ENCODE measurements at places on chromosomes 5 and 9.

DNA sequence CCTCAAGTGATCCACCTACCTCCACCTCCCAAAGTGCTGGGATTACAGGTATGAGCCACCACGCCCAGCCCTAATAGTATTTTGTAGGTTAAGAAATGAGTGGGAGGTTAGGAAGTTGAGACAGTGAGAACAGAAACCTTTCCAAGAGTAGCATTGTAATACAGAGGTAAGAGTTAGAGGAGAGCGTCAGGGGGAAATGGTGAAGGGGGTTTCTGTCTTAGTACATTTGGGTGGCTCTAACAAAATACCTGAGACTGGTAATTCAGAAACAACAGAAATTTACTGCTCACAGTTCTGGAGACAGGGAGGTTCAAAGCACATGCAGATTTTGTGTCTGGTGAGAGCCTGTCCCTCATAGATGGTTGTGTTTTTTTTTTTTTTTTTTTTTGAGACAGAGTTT, 18.8 kb downstream of the SMIM3 start:
- DNase-seq, result no peak

DNA sequence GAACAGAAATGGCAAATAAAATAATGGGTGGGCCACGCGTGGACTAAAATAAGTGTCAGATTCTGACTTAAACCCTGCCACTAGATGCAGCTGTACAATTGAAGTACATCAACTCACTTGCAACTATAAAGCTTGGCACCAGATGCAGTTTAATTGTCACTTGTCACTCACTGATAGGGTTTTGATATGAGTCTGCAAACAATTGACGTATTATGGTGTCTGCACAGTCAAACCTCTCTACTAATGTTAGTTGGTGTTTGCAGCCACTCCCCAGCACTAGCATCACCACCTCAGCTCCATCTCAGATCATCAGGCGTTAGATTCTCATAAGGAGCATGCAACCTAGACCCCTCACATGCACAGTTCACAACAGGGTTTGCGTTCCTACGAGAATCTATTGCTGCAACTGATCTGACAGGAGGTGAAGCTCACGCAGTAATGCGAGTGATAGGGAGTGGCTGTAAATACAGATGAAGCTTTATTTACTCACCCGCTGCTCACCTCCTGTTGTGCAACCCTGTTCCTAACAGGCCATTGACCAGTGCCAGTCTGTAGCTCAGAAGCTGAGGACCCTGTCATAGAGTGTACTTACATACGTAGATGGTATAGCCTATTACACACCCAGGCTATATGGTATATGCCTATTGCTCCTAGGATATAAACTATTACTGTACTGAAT, 72.1 kb upstream of the SEMA6A start:
- DNase-seq, result no peak

DNA sequence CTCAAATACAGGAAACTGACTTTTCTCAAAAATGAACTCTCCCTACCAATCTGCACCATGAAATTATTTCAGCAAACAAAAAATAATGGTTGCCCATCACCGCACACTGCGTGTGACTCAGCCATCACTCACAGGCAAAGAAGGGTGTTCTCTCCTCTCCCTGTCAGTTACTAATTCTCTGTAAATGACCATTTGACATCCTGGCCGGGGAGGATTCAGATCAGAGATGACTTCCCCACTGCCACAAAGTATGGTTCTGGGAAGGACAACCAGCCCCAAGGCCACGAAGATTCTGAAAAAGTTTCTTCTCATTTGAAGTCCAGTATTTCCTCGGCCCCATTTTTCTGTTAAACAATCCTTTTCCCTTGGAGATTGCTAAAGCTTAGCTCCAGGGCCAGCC, 199.4 kb downstream of the AUH start:
- peak; percentile 39 for DNase-seq

GRCh38 chr9:32644698-32645097, 9.2 kb upstream of the TAF1L start:
- DNase-seq, result no peak

DNA sequence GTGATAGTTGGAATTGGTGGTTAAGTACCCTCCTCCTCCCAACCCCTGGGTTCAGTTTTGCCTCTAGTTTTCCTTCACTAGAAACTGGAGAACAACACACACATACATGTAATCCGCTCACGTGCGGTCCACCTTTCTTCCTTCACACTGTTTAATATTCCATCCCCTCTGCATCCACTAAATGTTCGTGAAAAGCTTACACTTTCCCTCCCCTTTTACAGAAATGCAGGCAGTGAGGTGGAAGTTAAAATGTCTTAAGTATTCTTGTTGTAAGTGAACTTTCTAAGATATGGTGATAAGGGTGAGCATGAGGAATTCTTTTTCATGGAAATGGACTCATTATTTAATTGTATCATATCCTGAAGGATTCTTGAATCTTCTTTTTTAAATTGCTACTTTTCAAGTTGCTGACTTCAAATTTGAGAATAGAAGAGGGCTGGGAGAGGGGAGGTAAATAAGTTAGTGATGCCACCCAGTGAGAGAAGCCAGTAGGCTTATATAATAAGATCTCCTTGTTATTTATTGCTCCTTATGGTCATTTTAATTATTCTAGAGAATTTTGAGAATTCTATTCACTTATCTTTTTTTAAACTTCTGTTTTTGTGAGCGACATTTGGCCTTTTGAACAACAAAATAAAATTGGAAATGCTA, 90.2 kb downstream of the TLE4 start:
- DNase-seq, result no peak

DNA sequence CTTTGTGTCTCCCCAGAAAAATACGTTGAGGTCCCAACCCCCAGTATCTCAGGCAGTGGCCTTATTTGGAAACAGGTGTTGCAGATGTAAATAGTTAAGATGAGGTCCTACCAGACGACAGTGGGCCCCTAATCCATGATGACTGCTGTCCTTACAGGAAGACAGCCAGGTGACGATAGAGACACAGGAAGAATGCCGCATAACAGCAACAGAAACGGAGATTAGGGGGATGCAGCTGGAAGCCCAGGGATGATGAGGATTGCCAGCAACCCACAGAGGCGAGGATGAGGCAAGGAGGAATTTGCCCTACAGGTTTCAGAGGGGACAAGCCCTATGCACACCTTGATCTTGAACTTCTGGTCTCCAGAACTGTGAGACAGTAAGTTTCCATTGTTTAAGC, 46.5 kb downstream of the ROPN1L start:
- no peak for DNase-seq

- no peak for DNase-seq
Observed at GRCh38 chr9:98875536-98875935, 68.1 kb downstream of the GALNT12 start.

DNA sequence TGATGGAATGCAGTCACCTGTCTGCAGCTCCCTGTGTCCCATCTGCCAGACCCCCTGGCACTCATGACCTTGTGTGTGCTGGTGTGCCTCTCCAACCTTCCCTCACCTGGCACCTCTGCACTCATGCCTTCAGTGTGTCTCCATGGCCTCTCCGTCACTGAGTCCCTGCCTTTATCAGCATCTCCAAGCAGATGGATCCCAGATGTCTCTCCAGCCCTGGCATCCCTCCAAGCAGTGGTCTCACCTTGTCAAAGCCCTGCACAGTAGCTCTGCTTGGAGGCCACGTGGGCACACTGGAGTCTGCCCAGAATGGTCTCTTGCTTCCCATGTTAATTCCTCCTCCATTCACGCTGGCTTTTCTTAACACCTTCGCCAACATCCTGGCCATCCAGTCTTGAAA, 84.8 kb downstream of the DAP start:
- no peak for DNase-seq

- DNase-seq, result no peak
Observed at GRCh38 chr5:115657125-115657880, 31.5 kb upstream of the TMED7 start.

- DNase-seq, result peak; percentile 81
Observed at GRCh38 chr9:100322954-100323536, 29.7 kb downstream of the TEX10 start.

DNA sequence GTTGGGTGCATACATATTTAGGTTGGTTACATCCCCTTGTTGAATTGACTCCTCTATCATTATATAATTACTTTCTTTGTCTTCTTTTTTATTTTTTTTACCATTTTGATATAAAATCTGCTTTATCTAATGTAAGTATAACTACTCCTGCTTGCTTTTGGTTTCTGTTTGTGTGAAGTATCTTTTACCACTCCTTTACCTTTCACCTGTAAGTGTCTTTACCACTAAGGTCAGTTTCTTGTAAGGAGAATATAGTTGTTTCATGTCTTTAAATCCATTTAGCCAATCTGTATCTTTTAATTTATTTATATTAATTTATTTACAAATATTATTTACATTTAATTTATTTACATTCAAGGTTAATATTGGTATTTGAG, 33.0 kb downstream of the INSL4 start:
- no peak for DNase-seq

GRCh38 chr9:75975071-75975470, 84.6 kb downstream of the PCSK5 start:
- no peak for DNase-seq

DNA sequence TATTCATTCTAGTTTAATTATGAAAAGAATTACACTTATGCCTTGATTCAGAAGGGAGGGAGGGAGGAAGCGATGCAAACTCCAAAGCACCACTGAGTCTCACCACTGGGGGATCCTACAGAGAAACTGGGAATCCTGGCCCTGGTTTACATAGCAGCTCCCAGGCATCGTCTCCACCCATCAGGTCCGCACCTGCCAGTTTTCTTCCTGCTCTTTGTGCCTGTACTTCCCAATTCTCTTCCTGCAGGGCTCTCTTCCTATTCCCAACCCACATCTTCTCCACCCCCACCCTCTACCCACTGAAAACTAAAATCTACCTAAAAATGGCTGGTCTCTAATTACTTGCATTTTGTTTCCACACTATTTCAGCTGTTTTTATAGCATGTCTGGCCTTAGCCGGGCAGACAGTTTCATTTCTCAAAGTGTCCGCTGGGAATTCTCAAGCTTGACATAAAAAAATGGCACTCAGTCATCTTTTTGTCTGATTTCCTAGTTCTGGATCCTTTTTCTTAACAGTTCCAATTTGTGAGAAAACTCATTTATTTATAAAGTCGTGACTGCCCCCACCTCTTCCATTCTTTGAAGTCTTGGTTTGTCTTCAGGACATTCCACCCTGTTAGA, 1.6 kb upstream of the TNIP1 start:
- DNase-seq, result peak; percentile 50

GRCh38 chr9:122387536-122387935, 16.7 kb downstream of the PTGS1 start:
- DNase-seq, result no peak

- DNase-seq, result peak; percentile 15
Observed at GRCh38 chr9:20732118-20732517, 48.1 kb downstream of the FOCAD start.

DNA sequence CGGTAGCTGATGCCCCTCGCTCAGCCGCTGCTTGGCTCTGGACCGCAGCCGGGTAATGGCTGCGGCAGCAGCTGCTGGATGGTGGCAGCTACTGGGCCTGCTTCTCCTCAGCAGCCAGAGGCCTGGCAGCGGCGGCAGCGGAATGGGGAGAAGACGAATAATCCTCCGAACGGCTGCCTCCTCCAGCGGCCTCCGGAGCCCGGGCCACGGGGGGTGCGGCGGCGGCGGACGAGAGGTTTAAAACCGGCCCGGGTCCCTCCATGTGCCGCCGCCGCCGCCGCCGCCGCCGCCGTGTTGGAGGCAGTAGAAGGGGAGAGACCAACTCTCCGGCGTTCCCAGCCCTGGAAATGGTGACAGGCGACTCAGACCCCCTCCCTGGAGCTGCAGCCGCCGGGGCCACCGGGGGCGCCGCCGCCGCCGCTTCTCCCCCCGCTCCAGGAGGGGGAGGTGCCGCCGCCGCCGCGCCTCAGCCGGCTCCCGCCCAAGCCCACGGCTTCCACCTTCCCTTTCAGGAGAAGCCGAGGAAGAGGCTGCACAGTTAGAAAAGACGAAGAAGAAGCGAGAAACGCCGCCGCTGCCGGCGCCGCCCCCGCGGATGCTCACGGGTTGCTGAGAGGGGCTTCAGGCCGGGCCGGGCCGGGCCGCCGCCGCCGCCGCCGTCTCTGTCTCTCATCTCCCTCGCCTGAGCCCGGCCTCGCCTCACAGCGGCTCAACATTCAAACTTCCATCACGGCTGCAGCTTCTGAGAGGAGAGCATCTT, 118.4 kb upstream of the PRSS3 start:
- DNase-seq, result peak; percentile 74

DNA sequence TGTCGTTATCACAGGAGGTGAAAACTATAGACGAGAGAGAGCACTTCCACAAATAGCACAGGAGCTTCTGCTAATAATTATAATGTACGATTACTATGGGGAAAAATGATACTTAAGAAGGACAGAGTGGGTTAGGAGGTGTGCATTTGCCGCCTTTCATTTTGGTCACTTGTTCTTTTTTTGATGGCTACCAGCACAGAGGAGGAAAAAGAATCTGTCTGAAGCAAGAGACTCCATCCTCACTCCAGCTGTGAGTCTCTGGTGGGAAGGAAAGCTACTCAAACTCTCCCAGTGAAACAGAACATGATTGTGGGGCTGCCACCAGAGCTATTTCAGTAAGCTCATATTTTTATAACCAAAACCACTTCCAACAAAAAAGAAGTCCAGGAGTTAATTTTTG, 270.4 kb upstream of the TMEM161B start:
- no peak for DNase-seq

GRCh38 chr9:30524311-30524710, 1860.1 kb upstream of the ACO1 start:
- DNase-seq, result no peak

DNA sequence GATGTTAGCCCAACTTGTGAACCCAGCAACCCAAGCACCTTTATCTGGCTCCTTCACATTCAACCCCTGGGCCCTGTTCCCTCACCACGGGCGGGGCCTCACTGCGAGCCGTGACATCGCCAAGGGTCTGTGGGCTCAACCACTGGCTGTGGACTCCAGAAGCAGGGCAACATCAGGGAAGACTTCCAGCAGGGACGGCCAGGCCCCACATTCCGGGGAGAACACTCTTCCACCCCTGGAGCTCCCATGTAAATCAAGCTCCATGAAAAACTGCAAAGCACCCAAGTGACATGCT, 175.3 kb downstream of the ERCC6L2 start:
- DNase-seq, result peak; percentile 90

DNA sequence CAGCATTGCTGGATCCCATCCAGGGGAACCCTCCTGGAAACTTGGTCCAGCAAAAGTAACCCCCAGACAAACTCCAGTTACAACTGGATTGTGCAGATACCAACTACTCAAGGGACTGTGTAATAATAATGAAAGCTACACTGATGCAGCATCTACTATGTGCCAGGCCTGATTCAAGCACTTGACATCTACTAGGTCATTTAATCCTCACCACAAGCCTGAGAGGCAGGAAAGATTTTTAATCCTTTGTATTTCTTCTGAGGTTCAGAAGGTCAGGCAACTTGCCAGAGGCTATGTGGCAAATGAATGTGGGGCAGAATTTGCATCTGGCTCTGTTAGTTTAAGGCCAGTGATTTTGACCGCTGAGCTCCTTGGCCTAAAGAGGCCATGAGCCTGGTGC, 29.5 kb upstream of the FOXI1 start:
- no peak for DNase-seq

DNA sequence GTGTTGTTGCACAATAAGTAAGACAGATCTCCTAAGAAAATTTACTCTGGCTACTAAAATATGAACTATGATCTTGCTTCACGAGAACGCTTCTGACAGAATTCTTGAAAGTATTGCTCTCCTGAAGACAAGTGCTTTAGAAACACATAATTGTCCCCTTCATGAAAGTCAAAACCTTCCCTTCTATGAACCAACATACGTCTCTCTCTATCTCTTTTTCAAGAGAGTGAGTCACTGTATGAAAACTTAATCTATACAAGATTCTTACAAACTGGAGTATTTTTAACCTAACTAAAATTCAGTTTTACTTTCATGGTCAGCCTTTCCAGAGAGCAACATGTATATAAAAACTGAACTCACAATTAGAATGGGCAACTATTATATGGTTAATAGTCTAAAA, 688.0 kb upstream of the CTNND2 start:
- DNase-seq, result no peak
